Articular chondrocyte of knee joint (primary cell): ENCODE measurements at places on chromosomes 1 and 21. TPM values are rescaled to one million over a fixed set of nuclear protein-coding genes. Genes with fewer than 3 reads are reported as not detected.

ACBD3 gene
- total RNA-seq = 100.0 and 105 TPM in 2 replicates

LRRIQ3 gene
- total RNA-seq = 0.39 and 1.5 TPM in 2 replicates

MUL1 gene
- total RNA-seq = 29.8 and 35.8 TPM in 2 replicates

TRIM17 gene
- total RNA-seq = 0.13 TPM in 1 of 2 replicates, not detected in the other

MMEL1 gene
- total RNA-seq = 0.26 and 0.32 TPM in 2 replicates

UCK2 gene
- 35.3 and 44.4 TPM in 2 replicates for total RNA-seq

PTPN7 gene
- not detected in 2 replicates for total RNA-seq

CAPN9 gene
- not detected in 2 replicates for total RNA-seq
